ENCODE measurements at places on chromosomes 13 and 19.

DNA sequence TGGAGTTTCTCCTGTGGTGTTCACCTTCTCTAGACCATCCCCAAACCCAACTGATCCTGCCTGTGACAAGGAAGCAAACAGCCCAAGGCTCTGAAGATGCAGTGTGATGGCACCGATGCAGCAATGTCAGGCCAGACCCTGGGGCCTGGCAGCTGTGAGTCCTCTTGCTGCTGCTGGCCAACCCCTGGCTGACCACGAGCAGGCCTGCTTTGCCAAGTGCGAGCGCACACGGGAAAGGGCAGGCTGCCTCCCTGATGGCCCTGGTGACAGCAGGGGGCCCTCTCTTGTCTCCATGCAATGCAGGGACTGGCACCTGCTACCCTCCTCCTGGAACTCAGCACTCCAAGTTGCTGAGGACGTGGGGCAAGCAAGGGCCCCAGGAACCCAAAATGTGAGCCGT is 5.4 kb upstream of the VSTM2B start:
- no peak for DNase-seq

- DNase-seq: no peak
Measured at GRCh38 chr19:46021531-46022041, 1.3 kb downstream of the PGLYRP1 start.

GRCh38 chr13:90414691-90415596 is 932.5 kb upstream of the MIR17HG start:
- DNase-seq: no peak

- no peak for DNase-seq
Measured at GRCh38 chr13:42384265-42384664, 112.3 kb downstream of the AKAP11 start.

DNA sequence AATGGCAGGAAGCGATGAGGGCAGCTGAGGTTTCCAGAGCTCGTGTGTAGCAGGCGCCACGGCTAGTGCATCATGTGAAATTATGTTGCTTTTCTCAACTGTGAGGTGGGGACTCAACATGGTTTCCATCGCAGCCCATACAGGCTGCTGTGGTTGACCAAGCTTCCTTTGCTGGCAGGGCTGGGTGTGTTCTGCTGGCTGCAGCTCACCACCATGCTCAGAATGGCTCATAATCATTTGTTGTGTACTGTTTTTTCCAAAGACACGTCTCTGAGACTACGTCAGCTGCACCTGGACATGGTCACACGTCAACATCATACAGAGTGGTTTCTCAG is 16.1 kb upstream of the RASA3 start:
- DNase-seq: no peak

GRCh38 chr13:112362021-112362420 is 14.1 kb upstream of the SPACA7 start:
- no peak for DNase-seq

DNA sequence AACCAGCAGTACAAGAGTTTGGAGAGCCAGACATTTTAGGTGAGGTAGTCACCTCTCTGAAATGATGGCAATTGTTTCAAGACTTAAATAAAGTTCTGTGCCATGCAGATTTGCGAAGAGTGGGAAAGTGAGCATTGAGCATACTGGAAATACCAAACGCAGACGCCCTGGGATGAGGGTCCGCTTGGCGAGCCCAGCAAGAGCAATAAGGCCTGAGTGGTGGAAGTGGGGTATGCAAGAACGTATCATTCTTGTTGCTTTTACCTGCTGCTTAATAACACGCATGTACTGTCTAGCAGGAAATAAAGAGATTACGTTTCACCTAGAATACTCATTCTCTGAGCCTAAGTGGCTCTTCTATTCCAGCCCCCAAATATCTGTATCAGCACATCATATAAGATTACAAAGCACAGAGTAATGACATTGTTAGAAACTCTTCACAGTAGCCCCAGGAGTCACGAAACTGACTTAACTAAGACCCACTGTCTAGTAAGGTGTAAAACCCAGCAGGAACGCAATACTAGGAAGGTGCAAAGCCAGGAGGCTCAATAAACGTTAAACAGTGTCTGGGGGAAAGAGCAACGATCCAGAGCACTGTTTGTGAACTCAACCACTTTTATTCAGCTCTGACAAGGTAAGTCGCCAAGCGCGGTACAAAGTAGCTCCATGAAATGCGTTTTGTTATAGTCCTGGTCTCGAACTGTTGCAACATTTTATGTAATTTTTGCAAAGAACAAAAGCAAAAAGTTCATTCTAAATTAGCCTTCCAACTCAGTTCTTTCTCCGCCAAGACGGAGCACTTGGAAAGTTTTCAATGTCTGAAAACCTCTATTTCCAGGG is 1.2 kb downstream of the RCBTB2 start:
- DNase-seq: peak; percentile 66

- no peak for DNase-seq
Measured at GRCh38 chr19:31329819-31330218, 19.4 kb downstream of the TSHZ3 start.

DNA sequence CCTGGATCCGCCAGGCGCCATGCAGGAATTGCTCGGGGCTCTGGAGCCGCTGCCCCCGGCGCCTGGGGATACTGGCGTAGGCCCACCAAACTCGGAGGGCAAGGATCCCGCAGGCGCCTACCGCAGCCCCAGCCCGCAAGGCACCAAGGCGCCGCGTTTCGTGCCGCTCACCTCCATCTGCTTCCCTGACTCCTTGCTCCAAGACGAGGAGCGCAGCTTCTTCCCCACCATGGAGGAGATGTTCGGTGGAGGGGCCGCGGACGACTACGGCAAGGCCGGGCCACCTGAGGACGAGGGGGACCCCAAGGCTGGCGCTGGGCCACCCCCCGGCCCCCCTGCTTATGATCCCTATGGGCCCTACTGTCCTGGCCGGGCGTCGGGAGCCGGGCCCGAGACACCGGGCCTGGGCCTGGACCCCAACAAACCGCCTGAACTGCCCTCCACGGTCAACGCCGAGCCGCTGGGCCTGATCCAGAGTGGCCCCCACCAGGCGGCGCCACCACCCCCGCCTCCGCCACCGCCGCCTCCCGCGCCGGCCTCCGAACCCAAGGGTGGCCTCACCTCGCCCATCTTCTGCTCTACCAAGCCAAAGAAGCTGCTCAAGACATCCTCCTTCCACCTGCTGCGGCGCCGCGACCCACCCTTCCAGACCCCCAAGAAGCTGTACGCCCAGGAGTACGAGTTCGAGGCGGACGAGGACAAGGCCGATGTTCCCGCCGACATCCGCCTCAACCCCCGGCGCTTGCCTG is 6.1 kb downstream of the PRR12 start:
- no peak for DNase-seq

DNA sequence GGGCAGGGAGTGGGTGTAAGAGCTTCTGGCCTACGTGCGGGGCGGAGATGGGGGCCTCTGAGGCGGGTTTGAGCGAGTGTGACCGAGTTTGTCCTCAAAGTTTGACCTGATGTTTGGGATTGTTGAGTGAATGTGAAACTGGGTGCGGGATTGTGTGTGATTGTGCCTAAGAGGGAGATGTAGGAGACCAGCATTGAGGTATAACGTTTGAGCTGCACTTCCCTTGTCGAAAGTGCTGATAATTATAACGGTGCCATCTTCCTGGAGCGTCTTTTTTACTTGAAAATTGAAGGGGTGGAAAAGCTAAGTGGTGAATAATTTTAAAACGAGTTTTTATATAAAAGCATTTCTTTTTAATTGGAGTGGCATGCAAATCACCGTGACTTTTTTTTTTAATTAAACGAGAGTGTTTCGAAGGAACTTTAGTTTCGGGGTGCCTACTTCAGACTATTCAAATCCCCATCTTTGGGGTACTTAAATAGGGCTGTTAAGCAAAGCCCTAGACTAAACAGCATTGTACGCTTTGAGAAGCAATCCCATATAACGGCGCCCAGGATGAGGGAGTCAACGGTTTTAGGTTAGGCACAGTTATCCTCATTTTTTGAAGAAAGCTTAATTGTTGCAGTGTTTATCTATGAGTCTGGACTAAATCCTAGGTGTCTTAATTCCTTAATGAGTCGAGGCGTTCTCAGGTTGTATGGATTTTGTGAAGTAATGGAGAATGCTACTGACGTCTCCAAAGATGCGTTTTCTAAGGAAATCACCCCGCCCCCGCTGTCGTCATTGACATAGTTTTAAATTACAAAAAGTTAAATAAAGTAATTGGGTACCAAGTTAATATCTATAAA is 594 bp downstream of the ZNF146 start:
- DNase-seq: peak; percentile 40

GRCh38 chr19:5644037-5644436 is 21.2 kb downstream of the SAFB start:
- no peak for DNase-seq

- DNase-seq: no peak
Measured at GRCh38 chr19:48858984-48859710, 9.3 kb downstream of the PLEKHA4 start.

DNA sequence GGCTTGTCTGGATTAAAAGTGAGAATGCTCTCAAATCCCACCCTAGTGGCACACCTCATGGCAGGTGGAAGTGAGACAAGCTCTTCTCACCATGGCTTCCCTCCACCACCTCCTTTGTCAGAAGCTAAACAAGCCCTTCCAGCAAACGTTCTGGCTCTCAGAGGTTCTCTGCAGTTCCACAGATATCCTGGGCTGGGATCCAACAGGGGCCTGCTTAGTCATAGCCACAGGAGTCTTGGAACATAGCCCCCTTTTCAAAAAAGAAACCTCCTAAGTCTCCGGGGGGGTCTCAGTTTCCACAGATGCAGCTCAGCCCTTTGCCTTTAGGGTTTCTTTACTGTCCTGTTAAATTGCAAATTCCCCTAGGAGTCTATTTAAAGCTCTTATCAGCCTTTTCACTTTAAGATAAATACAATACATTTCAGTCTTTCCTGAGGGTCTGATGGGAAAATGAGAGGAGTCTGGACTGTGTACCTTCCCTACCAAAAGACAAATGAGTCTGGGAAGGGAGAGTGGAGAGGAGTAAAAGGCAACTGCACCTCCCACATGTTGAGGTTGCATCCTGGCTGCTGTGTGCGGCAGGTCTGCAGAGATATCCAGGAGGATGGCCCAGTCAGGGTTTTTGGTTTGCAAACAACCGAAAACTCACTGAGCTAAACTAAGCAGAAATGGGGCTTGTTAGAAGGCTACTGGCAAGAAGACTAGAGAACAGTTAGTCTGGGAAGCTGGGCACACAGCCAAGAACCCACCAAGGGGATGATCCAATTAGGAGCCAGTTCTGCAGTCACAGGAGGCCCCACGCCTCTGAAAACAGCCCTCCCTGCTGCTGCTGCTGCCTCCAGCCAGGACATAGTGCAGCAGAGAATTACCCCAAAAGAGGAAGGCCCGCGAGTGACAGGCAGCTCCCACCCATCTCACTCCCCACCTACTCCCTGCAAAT is 41.4 kb upstream of the SERP2 start:
- DNase-seq: peak; percentile 59

GRCh38 chr19:22620401-22620800 is 13.7 kb upstream of the ZNF492 start:
- DNase-seq: no peak

- DNase-seq: peak; percentile 88
Measured at GRCh38 chr19:20077791-20078463, at the start of gene ZNF90. Gene ZNF90 (plus strand): TSS chr19:20078000. CDS start chr19:20078133, 133 bp downstream.

DNA sequence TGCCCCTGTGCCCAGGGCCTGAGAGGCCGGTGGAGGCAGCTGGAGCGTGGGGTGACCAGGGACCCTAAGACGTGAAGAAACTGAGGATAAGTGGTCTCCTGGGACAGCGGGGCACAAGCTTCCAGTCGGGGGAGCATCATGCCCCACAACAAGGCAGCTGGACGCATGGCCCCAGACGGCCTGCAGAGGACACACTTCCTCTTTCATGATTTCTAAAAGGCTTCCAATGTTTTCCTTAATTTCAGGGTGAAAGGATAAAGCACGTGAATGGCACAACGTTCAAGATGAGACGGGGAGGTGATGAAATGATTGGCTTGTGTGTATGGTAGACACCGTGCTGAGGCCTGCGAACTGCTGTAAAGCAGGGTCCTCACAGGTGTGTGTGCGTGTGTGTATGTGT is 20.2 kb upstream of the MYDGF start:
- DNase-seq: no peak

DNA sequence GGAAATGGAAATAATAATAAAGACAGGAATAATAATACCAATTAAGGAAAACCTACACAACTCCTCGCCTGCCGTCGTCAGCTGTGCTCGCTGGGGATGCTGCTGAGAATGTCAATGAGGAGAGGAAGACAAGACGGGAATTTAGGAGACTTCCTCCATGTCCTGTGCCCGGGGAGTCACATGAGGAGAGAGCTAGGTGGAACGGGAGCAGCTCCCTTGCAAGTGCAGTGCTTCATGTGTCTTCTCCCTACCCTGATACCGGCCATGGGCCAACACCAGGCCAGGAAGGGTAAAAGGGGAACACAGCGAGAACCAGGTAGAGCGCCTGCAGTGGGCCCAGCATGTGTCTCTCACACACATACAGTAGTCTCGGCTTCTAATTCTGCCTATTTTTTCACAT is 11.8 kb downstream of the DOCK9 start:
- no peak for DNase-seq

DNA sequence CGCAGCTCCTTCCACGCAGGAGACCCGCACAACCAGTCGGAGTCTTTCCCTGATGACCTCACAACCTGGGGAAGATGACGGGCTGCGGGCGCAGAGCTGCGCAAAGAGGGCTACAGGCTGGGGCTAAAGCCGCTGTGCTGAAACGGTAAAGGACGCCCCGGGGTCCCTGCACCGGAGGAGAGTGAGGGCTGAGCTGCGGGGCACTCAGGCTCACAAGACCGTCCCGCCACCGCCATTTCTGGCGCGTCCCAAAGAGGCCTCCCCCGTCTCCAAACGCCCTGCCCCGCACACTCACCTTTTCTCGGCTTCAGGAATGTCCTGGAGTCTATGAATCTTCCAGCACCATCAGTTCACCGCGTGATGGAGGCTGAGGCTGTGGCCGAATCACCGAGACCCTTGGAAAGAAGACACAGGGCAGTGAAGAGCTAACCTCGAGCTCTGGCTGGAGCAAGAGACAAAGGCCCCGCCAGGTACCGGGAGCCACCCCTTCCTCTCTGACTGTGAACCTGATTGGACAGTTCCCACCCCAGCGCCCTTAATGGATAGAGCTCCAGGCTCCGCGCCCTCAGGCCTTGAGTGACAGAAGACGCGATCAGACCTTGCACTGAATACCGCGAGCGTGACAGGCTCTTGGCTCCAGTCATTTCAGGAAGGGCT is 41.8 kb upstream of the ZNF429 start:
- peak; percentile 77 for DNase-seq

- DNase-seq: no peak
Measured at GRCh38 chr19:41801792-41802211, 5.4 kb downstream of the CEACAM3 start.

DNA sequence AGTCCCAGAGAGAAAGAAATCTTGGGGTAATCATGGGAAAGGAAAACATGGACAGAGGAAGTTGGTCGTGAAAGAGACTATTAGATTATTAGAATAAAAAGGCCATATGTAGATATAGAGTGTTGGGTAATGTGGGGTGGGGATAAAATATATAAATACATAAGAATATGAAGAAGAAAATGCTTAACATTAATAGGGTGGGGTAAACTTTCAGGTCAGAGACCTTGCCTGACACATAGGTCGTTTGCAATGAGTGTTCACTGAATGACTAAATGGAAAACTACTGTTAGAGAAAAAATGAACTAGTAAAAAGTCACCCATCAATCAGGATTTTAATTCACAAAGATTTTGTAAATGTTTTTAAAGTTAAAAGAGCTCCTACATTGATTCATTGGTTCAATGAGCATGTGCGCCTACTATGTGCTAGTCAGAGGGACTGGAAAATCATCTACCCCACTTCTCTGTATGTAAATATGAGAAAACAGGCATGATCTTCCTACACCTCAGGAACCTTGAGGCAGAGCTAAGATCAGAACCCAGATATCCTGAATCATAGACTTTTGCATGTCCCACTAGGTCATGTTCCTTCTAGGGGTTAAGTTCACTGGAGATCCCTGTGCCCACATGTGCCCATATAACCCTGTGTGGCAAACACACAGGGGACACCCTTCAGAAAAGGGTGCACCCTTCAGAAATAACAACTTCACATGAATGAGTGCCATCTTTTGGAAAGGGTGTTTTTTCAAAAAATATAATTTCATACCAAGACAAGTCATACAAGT is 24.6 kb upstream of the KLF12 start:
- DNase-seq: no peak
